ENCODE measurements at places on chromosomes 5 and 9.

- DNase-seq, result no peak
These were observed 12.0 kb downstream of the GPSM1 start for GRCh38 chr9:136339173-136339957.

DNA sequence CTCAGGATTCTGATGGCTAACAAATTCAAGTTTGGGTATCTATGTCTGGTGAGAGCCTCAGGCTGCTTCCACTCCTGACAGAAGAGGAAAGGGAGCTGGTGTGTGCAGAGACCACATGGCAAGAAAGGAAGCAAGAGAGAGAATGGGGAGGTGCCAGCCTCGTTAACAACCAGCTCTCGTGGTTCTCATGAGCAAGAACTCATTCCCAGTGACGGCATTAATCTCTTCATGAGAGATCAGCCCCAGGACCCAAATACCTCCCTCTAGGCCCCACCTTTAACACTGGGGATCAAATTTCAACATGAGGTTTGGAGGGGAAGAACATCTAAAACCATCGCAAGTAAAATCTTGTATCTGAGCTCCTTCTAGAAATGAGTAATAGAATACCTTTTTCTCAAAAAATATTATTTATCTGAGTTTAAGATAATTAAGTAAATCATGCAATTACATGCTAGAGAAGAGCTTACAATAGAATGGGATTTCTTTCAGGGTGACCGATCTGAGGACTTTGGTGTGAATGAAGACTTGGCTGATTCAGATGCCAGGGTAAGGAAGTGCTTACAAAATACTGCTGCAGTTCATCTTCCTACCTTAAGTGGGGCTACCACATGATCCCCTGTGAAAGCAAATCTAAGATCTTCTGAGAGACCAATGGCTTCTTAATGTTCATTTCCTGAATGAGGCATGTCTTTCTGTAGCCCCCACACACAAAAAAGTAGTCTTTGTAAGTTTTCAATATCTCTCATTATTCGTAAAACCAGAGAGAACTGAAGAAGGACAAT, 11.5 kb downstream of the ANXA1 start:
- DNase-seq, result no peak

- DNase-seq, result no peak
These were observed 2.2 kb downstream of the PBX3 start for GRCh38 chr9:125749287-125749935.

GRCh38 chr9:27701016-27701415, 127.7 kb upstream of the C9orf72 start:
- DNase-seq, result no peak

- no peak for DNase-seq
These were observed 619 bp upstream of the APC start for GRCh38 chr5:112737070-112737462.

DNA sequence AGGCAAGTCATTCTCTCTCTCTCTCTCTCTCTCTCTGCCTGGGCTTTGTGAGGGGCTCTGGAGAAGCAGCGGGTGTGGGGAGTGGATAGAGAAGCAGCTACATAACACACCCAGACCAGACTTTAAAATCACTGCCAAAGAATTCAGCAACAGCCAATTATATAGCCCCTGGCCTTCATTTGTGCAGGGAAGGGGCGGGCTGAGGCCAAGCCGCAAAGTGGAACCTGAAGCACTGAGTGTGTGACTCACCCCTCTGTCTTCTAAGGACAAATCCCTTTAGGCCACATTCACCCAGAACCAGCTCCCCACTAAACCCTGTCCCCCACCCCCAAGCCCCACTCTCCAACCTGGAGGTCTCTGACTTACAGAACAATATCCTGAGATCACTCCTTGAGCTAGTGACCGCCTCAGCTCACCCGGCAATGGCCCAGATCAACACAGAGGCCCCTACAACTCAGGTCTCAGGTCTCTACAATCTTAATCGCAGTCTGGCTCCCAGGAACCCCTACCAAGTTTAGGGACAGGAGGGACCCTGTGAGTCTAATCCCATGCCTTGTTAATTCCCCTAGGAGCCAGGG, 6.0 kb downstream of the B4GALT1 start:
- DNase-seq, result no peak

DNA sequence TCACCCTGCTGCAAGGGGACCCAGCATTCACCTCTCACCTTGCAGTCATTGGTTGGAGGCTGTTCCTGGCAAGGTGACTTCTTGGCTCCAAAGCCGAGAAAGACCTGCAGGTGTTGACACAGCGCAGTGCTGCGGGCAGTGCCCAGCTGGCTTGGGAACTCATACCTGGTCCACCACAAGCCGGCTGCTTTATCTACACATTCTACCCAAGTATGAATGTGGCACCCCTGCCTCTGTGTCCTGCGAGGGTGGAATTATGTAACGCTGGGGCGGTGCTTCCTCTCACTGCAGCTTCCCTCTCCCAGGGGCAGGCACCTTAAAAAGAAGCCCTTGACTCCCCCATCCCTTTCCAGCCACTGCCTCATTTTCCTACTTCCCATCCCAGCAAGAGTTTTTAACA, 2.5 kb upstream of the ZMYND19 start:
- DNase-seq, result no peak

GRCh38 chr9:137123468-137123837, 8.9 kb upstream of the DPP7 start:
- DNase-seq, result no peak

GRCh38 chr5:146745931-146746577, 132.5 kb downstream of the PPP2R2B start:
- DNase-seq, result no peak

DNA sequence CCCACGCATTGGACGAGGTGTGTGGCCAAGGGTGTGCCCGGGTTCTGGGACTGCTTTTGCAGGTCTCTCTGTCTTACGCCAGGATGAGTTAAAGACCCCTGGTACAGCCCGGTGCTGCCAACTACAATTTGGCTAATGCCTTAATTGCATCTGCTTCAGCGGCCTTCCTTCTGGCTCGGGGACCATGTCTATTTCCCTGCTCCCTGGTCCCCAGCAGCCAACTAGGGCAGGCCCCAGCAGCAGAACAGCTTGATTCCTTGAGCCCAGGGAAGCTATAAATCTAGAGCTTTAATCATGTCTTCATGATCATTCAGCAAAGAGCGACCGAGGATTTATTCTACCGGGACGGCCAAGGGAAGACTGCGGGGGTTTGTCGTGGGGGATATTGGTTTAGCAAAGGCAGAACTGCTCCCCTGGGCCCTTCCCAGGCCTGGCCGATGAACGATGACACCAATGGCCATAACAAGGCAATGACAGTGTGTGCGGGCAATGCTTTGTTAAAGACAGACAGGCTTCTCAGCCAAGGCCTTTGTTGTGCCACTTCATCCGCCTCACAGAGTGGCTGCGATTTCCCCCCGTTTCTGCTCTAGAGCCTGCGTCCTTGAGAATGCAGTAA, 51.4 kb downstream of the CFAP77 start:
- no peak for DNase-seq

- DNase-seq, result no peak
These were observed 66.5 kb downstream of the F2RL2 start for GRCh38 chr5:76556511-76557221.

DNA sequence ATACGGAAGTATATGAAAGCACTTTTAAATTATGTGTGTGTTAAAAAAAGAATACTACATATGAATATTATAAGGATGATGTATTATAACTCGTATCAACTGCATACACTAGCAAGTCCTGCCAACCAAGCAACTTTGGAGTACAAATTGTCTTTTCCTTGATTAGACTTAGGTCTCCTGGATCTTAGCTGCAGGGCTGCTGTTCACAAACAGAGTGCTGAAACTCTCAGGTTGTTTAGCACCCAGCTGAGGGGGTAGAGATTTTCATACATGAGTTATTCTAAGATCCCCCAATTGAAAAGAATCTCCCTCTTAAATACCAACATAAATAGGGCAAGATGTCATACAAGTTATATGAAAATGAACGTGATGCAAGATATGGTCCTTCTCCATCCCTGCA, 149.8 kb upstream of the TNC start:
- DNase-seq, result no peak

DNA sequence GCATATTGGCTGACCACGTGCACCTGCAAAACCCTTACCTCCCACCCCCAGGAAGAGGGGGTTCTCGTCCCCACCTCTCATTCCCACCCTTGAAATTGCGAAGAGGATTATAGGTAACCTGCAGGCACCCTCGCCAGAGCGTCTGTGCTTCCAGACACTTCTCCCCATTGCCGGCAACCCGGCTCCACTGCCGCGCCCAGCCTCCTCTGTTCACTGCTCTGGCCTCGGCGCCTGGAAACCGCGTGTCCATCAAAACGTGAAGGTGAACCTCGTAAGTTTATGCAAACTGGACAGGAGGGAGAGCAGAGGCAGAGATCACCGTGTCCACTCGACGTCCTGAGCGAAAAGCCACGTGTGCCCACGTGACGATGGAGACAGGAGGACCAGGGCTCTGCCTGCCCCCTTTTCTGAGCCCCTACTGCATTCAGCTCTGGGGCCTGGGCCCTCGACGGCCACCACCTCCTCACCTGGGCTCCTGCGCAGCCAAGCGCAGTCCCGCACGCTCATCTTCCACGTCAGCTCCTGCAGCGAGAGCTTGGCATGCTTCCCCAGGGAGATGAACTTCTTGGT, 1.9 kb downstream of the TERT start:
- DNase-seq, result no peak

GRCh38 chr9:81092057-81092456, 597.3 kb downstream of the TLE1 start:
- no peak for DNase-seq

DNA sequence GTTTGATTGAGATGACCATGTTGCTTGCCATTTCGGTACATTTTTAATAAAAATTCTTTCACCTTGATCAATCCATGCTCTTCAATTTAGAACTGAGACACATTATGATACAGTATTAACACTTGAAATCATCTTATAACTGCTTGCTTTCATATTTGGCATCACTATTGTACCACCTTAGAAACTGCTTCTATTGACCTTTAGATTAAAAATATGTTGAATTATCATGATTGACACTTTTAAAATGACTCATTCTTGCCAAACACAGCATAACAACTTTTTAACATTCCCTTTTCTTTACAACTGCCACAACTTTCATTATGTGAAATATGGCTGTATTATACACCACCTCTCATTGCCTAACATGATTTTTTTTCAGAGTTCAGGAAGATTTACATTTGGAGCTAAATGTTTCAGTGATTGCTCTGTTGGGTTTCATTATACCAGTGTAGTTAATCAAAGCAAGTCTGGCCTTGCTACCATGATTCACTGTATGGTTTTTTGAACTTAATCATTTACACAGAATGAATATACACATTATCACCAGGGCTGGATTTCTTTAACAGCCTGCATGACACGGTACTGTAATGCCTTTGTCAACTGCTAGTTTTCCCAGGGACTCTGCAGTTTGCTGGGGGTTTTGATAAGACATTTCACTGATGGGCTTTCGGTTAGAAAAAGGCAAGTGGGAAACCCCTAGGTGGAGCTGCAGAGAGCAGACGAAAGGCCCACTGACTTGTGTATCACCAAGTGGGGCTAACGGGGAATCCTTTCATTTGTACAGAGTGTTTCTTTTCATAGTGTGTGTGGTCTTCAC, 93.6 kb upstream of the TLE4 start:
- no peak for DNase-seq

DNA sequence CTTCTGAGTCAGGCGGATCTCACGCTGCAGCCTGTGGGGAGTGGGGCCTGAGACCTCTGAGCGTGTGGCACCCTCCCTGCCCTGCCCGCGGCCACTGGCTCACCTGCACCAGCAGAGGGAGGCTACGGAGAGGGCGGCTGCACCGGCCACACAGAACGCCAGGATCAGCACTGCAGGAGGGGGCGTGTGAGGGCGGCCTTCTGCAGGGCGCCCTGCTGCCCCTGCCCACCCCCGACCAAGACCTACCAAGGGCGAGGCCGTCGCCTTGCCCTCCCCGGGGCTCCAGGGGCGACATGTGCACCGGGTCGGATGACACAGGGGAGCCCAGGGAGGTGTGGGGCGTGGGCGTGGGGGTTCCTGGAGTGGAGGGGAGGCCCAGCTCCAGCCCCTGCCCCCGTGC, 5.4 kb downstream of the NPDC1 start:
- DNase-seq, result no peak

DNA sequence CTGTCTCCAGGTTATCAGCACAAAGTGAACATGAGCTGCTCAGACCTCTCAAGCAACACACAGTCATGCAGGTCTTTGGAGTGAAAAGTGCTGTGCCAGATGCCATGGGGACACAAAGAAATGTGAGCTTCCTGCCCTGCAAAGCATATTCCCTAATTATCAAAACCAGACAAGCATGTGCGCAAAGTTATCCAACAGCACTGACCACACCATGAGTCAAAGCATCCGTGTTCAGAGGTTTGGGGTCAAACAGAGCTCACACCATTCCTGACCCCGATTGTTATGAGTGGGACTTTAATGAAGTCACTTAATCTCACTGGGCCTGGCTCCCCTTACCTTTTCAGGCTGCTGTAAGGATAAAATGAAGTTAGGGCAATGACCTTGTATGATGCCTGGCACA, 138.5 kb downstream of the SLIT3 start:
- no peak for DNase-seq

DNA sequence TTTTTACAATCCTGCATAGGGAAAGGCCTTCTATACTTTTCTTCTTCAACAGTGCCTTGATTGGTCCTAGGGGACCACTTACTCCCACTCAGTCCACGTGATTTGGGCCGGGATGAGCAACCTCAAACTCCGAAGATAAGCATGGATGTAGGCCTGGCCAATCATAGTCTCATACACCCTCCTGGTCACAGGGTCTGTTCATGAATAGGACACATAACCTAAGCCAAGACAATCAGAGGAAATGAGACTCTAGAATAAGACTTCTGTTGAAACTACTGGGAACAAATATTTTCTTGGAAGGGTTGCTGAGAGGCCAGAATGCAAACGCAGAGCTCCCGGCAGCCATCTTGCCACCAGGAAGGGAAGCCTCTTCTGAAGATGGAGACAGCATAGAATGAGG, 68.1 kb downstream of the ARL15 start:
- DNase-seq, result no peak

- no peak for DNase-seq
These were observed 447.3 kb upstream of the CCNG1 start for GRCh38 chr5:162990063-162990462.

DNA sequence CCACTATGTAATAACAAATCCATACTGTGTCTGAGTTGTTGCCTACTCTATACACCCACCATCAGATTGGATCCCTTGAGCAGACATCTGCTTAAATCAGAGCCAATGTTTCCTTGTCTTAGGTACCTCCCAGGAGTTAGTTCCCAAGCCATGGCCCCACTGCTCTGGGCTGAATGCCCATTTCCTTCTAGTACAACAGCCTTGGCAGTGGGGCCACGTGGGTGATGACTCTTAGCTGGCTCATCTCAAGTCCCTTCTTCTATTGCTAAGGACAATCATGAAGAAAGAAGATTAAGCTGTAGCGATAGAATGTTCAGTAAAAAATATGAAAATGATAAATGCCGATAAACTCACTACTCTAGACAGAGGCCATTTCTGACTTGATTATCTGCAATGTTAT, 16.6 kb downstream of the PTGR1 start:
- DNase-seq, result no peak

DNA sequence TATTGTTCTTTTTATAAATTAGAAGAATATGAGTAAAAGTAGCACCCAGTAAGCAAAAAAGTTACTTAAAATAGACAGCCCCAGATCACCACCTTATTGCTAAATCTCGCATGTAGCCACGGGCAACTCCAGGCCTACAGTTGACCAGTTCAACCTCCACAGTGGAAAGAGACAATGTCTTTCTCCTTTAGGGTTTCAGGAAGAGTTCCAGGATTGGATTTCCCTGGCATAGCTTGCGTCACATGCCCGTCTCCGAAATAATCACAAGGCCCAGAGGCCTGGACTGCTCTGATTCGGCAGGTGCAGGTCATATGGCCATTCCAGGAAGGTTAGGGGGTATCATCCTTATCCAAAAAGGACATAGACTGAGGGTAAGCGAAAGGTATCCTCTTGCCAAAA, 9.9 kb upstream of the PFDN1 start:
- no peak for DNase-seq
